ENCODE measurements at places on chromosomes 11 and 22.
A peak's percentile ranks its signal among the peaks of the same experiment; 100 is the strongest.

- no peak for DNase-seq
These were observed 815.9 kb downstream of the KCNA4 start for GRCh38 chr11:29200791-29201562.

DNA sequence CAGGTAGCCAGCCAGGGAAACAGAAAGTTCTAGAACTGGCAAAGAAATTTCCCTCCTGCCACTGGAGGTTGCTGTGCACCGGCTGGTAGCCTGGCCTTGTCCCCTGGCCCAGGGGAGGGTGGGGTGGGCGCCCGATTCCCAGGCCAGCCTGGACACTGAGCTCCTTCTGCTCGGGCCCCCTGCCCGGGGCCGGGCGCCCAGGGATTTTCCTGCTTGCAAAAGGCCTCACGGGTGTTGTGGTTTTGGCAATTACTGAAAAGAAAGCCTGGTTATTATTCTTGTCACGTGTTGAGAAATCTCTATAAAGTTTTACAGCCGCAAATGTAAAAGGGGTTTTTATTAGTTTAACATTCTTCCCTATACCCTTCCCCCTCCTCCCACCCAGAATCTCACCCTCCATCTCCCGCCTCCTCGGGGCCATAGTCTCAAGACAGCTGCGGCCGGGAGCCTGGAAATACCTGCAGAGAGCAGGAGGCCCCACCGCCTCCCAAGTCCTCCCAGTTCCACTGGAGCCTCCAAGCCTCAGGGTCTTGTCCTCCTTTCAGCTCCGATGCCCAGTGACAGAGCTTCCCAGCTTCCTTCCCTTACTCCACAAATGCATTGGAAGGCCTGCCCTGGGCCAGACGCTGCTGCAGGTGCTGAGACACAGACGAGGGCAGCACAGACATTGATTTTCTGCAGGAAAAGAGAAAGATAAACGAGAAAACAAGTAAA lies 1515.6 kb downstream of the TBC1D22A start:
- DNase-seq: no peak

GRCh38 chr22:50522806-50523438 lies 2.5 kb downstream of the SCO2 start:
- DNase-seq: no peak

DNA sequence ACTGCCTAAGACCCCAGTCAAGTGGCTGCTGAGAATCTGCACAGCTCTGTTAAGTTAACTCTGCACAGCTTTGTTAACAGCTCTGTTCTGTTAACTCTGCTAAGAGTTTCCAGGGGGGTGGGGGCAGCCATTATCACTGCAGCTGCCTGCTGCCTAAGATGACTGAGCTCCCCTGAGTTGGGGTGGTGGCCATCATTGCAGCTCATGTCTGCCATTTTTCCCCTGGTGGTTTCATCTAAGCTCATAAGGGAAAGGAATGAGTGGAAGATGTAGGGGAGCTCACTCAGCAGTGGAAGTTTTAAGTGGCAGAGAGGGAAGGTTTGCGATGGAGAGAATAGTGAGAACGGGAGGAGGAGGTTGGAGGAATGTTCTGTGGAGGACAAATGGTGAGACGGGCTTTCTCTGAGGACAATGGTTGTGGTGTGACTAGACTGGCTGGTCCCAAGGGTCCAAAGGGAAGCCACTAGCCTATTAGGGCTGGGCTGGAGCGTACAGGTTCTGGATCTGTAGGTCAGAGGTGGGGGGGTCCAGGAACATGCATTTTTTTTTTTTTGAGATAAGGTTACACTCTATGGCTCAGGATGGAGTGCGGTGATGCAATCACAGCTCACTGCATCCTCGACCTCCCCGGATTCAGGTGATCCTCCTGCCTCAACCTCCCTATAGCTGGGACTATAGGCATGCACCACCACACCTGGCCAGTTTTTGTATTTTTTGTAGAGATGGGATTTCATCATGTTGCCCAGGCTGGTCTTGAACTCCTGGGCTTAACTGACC lies 13.5 kb upstream of the PLET1 start:
- no peak for DNase-seq

DNA sequence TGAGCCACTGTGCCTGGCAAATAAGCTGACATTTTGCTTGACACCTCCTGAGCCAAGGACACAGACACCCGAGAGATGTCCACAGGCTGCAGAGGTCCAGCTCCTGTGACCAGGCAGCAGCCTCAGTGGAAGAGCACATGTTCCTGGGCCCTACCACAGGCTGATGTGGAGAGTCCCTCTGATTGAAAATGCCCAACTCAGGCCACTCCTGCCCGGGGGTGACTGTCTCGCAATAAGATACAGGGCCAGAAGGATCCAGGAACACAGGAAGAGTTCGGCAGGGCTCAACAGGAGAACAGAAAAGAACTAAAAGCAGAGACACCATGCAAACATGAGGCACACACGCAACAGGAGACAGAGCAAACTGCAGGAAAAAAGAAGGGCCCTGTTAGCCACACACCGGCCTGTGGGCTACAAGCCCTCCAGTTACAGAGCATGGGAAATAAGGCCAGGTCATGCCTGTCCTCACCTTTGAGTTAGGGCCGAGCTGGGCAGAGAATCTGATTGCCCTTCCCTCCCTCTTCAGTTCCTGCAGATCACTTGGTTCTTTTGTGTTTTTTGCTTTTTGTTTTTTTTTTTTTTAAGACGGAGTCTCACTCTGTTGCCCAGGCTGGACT lies 28.3 kb upstream of the MALAT1 start:
- DNase-seq: peak; percentile 13

DNA sequence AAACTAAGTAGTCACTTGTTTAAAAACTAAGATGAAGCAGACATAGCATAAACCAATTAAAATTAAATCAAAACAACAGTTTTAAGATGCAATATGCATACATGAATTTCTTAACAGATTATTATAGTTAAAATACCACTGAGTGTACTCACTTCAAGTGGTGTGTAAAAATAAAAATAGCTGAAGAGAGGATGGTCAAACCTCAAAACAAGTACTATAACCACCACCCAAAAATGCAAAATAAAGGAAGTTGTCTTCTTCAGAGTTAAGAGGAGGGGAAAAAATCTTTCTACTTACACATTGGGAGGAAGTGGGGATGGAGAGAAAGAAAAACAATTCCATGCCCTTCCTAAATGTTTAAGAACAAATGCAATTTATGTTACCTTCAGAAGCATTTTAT lies 31.9 kb downstream of the RRAS2 start:
- DNase-seq: no peak

GRCh38 chr11:62120431-62120830 lies 3.4 kb upstream of the INCENP start:
- DNase-seq: no peak

DNA sequence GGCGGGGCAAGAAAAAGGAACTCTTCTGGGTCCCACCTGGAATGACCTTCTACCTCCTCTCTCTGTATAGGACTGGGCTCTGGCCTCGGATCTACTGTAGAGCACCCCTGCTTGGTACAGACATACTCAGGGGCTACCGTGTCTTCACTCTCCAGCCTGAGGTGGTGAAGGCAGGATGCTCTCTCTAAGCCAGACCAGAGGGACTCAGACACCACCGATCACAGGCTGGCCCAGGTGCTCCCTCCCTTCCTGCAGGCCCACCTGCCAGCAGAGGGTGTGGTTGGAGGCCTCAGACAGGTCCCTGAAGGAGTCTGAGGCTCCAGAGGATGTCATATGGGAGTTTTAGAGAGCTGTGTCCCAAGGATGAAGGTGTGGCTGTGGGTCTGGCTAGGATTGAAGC lies 4.1 kb downstream of the NHERF4 start:
- no peak for DNase-seq

GRCh38 chr11:130151196-130151595 lies 8.4 kb upstream of the ST14 start:
- DNase-seq: no peak
